ENCODE measurements at places on chromosomes 16 and 17.

DNA sequence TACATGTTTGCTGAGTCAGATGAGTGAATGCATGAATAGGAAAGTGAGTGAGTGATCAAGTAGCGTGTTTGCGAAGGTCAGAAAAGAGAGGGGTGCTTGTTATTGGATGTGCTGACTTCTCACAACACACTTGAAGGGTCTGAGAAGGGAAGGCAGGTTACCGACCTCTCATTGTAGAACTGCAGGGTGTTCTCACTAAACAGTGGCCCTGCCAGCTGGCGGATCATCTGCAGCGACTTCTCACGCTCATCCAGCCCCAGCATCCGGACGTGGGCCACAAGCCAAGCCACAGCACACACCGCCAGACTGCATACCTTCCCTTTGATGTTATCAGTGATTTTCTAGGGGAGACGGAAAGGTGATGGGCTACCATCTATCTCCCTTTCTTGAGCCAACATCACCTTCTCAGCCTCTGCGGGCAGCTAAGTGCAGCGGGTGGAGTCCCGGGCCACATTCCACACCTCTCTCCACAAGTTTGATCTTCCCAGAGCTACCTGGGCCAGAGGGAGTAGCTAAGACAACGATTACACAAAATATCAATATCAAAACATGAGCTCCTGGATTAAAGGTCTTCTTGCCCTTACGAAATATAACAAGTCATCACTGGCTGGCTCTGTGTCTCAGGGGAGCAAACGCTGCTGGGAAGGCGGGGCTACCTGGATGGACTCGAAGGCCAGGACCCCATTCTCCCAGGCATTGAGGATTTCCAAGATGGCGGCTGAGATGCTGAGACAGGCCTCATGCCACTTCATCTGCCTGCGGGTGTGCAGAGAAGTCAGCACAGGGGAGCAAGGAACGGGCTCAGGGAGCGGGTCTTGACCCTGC is 11.0 kb downstream of the CSF3 start:
- DNase-seq, result peak; percentile 84

DNA sequence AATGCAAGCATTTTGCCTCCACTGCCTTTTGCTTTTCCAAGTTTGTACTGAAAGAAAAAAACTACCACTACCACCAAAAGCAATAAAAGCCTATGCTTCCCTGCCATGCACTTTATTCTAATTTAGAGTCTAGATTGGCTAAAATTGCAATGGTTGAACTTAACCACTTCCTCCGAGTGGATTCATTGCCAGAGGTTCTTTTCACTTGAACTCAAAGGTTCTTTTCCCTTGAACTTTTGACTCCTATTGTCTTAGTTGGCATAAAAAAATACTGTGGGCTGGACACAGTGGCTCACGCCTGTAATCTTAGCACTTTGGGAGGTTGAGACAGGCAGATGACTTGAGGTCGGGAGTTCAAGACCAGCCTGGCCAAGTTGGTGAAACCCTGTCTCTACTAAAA is 319.8 kb upstream of the GOT2 start:
- no peak for DNase-seq

GRCh38 chr16:82655720-82656490 is 29.1 kb downstream of the CDH13 start:
- DNase-seq, result no peak

DNA sequence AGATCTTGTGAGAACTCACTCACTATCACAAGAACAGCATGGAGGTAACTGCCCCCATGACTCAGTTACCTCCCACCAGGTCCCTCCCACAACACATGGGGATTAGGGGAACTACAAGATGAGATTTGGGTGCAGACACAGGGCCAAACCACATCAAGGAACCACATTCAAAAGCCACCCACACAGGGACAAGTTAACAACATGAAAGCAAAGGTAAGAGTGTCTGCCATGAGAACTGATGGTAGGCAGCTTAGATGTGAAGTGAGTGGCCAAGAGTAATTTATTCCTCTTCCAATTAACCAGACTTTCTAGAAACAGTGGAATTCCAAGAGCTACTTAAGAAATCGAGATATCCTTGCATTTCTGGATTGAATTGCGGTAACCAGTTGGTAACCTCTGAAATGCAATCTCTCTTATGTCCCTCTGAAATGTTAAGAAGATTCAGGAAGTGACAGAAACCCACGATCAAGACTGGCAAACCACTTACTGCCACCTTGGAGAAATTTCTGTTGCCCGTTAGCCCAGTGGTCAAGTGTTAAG is 167.4 kb upstream of the CACNG5 start:
- DNase-seq, result no peak

DNA sequence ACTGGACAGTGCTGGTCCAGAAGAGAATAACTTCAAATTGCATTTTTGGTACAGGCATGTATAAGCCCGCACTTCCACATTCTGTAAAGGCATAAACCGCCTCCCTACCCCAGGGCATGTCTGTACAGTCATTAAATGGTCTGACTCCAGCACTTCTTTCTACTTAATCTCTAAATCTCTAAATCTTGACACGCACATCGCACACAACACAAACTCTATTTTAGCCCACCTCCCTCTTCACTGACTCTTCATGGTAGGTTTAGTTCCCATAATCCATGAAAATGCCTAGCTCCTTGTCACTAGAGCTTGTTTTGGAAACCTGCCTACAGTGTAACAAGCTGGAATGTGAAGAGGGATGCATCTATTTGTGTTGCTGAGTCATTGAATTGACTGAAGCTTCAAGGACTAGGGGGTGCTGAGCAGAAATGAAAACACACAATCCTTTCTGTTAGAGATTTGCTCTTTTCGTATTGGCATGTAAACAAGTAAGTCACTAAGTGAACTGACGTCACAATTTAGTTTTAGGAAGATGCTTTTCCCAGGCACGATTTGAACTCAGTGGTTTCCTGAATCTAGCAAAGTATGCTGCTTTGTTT is 1.6 kb upstream of the DUSP14 start:
- peak; percentile 96 for DNase-seq

- DNase-seq, result no peak
These were observed 32.4 kb downstream of the RNF43 start for GRCh38 chr17:58384897-58385296.

GRCh38 chr17:17172001-17172939 is 33.9 kb downstream of the PLD6 start:
- no peak for DNase-seq

DNA sequence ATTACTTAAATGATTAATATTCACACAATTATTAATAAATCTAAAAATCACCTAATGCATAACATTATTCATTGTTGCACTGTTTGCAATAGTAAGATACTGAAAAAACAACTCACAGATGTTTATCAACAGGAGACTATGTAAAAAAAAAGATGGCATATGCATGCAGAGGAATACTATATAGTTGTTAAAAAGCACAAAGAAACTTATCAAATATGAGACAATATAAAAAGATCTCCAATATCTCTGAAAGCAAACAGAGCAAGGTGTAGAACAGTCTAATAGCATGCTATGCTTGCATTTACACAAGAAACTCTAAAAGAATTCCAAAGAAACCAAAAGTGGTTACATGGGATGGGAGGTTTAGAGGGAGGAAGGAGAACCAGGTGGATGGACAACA is 3.7 kb downstream of the RNF157 start:
- DNase-seq, result no peak

- DNase-seq, result no peak
These were observed 3.1 kb downstream of the RAB37 start for GRCh38 chr17:74740173-74740572.

DNA sequence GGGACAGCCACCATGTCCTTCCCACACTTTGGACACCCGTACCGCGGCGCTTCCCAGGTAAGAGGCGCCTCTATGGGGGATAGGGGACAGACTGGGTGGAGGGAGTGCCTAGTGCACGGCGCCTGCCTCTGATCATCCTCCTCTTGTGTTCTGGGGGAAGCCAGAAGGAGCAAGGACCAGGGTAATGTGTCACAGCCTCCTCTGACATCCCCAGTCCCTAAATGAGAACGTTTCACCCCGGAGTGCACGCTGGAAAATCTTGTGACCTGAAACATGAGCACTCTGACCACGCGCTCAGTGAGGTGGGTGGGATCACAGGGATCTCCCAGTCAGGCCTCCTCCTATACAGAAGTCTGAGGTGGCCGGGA is 1.1 kb downstream of the IRX6 start:
- DNase-seq, result no peak

GRCh38 chr17:17783825-17784656 is 52.7 kb downstream of the SREBF1 start:
- no peak for DNase-seq

DNA sequence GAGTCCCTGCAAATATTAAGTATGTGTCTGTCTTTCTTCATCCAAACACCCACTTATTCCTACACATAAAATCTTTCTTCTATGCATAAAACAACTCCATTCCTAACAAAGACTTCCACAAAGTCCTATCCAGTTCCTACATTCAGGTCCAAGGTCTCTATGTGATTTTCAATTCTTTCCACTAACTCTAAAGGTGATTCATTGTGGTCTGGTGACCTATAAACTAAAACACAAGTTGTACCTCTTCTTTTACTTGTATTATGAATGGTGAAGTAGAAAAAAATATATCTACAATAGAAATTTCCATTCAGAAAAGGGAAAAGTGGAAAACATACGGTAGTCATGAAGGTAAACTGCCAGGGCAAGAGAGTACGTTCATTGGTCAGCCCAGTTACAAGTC is 56.6 kb downstream of the USP32 start:
- no peak for DNase-seq

- peak; percentile 25 for DNase-seq
These were observed 1.2 kb upstream of the TCAP start for GRCh38 chr17:39663688-39664580.

DNA sequence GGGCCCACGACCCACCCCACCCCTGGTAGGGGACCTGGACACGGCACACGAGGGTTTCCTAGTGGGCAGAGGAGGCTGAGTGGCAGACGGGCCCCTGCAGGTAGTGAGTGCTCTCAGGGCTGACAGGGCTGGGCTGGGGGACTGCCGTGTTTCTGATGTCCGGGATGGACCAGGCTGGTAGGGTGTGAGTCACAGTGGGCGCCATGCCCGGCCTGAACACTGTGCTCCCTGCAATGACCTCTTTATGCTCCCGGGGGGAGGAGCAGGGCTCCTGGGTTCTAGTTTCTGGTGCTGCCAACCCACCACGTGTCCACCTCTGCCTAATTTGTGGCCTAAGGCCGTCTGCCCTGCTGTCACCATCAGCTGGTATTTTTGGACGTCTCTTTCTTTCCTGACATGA is 26.3 kb downstream of the ARHGAP23 start:
- peak; percentile 41 for DNase-seq

GRCh38 chr16:49492896-49493626 is 119.5 kb downstream of the C16orf78 start:
- no peak for DNase-seq

DNA sequence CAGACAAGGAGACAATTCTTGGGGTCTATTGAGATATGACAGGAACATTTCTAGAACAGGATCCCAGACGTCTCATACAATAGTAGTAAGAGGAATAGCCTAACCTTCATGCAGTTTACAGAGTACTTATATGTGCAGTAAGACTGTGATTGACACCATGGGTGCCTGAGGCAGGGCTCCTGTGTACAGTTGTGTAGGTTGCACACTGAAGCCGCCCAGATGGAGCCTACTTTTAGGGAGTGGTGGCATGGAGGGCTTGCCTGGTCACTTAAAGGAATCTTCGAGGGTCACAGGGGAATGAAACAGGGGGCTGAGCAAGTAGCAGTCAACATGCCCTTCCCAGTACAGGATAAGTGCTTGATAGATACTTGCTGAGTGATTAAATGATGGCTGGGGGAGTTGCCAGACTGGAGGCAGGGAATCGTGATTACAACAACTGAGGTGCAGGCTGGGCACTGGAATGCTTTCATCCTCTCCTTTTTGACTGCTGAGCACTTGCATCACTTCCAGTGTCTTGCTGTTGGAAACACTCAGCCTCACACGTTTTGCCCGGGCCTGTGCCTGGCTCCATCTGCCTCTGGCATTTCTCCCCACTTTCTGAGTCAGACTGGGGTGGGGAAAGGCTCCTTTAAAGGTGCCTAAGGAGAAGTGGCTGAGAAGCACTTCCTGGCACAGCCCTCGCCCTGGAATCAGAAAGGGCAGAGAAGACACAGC is 71.0 kb downstream of the COPRS start:
- peak; percentile 98 for DNase-seq

DNA sequence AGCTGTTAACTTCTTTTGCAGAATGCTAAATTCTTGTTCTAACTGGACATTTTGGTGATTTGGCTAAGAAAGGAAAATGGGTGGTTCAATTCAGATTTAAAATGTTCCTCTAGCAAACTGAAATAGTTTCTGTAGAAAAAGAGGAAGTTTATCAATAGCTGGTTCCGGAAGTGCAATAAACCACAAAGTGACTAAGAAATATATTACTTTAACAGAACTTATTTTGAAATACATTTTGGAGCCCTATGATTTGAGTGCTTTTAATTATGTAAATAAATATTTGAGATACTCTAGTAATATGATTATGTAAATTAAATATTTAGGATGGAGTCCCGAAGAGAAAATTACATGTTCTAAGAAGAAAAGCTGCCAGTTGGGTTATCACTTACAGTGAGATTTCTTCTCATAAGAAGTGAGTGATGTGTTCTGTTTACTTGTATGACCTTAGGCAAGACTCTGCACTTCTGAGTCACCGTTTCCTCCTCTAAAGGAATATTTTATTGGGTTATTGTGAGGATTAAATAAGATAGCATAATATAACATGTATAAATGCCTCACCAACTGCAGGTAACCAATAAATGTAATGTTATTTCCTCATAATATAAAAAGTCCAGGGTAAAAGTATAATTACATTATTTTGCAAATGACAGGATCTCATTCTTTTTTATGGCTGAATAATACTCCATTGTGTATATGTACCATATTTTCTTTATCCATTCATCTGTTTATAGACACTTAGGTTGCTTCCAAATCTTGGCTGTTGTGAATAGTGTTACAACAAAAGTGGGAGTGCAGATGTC is at the start of gene EVI2B:
TSS of gene EVI2B (minus strand) at position 73 of the 800 bp plus-strand sequence. CDS start 8,445 bp downstream, outside the sequence.
- DNase-seq, result peak; percentile 73

- DNase-seq, result no peak
These were observed 5.7 kb upstream of the MINK1 start for GRCh38 chr17:4827399-4827798.

DNA sequence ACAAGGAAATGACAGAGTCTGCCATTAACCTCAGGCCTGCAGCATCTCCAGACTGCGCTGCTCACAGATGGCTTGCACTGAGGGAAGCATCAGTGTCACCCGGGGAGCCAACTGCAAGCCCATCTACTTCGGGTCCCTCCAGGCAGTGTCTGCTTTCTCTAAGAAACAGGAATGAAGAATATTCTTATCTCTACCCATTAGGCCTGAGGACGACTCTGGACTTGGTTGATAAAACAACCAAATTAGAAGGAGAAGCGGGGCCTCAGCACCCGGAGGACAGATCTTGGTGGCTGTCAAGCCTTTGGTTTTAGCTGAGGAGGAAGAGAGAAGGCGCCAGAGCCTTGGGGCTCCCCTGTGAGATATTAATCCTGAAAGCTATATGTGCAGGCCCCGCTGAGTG is 19.5 kb upstream of the MGAT5B start:
- DNase-seq, result no peak
